ENCODE measurements at places on chromosomes 3 and 15.

DNA sequence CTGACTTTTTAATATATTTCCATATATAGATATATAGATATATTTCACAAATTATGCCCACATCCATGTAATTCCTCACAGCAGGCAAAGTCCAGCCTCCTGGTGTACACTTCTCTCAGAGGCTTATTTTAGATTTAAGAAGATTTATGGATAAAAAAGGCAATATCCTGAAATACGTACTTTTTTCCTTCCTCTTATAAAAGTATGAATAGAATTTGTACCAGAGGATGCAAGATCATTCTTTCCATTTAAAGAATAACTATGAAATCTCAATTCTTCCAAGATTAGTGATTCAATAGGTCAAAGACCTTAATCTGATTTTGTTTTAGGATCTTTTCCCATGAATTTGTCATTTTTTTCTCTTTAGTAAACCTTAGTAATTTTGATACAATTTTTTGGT lies 597.9 kb upstream of the TBL1XR1 start:
- no peak for DNase-seq

DNA sequence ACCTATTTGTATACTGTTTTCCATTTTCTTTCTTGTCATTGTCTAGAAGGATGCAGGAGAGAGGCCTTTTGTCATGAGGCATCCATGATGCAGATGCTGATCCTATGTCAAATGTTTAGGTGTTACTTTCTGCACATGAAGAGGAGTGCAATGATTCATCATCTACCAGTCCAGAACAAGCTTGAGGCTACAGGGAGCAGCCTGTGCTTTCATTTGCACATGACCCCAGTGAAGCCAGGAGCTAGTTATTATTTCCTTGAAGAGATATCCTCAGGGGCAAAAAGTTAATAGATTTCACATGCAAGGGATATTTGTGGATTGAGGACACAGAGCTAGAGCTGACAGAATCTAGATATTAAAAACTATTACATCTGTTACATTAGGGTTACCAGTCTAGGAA lies 204.4 kb upstream of the TGFBR2 start:
- no peak for DNase-seq

- no peak for DNase-seq
Measured at GRCh38 chr3:110506890-110507289, 564.7 kb upstream of the NECTIN3 start.

DNA sequence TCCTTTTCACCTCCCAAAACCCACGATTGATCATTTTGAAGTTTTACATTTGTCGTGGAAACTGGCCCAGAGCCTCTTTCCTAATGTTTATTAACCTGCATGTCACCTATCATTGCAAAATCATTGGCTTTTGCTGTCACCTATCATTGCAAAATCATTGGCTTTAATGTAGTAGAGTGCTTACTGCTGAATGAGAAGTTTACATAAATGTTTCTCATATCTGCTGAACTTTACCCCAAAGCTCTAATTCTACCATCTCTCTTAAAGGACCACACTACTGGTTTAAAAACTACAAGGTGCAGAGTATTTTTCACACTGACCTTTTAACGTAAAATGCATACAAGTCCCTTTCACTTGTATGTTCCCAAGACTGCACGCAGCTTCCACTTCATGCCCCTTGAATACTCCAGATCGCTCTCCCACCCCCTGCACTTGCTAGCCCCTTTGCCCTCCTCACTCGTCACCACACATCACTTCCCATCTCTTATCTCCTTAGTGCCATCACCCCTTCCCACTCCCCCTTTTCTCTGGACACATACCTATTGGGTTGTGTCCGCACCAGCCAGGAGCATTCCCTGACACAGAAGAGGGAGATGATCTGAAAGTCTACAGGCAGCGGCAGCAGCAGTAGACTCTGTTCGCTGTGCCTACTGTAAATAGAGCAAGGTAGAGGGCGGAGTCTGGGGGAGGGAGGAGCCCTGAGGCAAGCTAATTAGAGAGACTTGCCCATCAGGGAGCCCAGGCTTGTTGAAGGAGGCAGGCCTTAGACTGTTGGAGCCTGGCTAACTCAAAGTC lies 30.2 kb upstream of the ATOSA start:
- no peak for DNase-seq

DNA sequence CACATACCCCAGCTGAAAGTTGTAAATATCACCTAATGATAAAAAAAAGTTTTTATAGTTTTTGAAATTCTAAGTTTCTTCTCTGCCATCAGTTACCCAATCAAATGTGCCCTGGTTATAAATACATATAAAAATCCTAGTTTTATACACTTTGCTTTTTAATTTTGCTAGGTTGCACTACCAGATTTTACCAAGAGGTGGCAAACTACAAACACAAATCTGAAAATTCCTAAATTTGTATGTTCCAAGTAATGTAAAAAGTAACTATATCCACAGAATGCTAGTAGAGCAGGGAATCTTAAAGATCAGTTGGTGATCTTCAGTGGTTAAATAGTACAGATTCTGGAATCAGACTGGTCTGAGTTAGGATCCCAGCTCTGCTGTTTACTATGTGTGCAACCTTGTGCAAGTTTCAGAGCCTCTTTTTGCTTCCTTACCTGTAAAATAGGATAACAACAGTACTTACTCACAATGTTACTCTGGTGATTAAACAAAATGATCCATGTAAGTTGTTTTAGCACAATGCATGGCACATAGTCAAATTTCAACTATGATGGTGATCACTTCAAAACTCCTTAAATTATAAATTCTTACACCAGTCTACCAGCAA lies 11.0 kb downstream of the TRPM7 start:
- DNase-seq: no peak

GRCh38 chr15:100766243-100767000 lies 113.2 kb upstream of the ALDH1A3 start:
- no peak for DNase-seq

DNA sequence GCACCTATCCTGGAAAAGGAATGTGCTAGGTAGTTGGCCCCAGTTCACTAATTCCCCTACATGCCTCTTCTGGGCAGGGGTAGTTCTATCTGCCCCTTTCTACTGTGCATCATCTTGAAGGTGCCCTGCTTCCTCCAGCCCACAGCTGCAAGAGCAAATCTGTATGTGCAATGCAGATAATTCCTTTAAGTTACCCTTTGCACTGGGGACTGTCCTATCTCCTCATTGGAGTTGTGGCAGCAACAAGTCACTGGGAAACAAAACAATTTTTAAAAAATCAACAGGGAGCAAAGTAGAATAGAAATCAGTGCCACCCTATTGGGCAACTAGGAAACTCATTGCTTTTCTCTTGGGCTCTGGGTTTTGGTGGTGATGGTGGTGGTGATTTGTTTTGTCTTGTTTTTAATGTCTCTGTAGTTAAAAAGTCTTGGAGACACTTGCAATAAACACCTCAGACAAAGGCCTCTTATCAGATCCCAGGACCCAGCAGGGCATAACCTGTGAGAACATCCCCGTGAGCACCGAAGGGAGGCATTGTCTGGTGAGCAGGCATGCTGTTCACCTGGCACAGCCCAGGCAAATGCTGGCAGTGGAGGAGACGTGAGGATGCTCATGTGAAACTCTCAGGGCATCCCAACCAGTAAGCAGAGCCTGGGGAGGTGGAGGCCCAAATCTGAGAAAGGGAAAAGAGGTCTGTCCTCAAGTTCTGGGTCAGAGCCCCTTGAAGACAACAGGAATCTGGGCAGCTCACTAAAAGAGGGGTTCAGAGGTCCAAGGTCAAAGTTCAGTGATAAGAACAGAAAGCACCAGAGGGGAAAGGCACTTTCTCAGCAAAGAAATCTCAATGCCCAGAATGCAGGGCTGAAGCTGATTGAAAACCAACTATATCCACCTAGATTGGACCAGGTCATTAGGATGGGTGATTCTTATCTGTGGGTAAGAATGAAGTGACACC lies 27.9 kb downstream of the C2CD4B start:
- DNase-seq: no peak

DNA sequence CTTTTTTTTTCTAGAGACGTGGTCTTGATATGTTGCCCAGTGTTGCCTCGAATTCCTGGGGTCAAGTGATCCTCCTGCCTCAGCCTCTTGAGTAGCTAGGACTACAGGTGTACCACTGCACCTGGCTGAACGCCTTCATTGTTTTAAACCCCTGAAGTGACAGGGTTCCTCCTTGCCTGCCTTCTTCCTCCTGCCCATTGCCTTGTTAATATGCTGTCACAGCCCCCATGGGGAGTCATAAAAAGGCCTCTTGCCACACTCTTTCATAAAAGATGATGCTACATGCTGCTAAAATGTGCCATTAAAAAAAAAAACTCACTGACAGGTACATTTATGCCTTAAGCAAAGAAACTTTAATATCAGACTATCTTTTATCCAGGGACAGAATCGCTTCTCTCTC lies 116.8 kb upstream of the SKOR1 start:
- DNase-seq: no peak

- DNase-seq: no peak
Measured at GRCh38 chr15:25178835-25179672, 224.3 kb downstream of the SNRPN start.

- no peak for DNase-seq
Measured at GRCh38 chr3:194387276-194387675, 11.8 kb downstream of the GP5 start.

- no peak for DNase-seq
Measured at GRCh38 chr3:136835813-136836510, 17.0 kb downstream of the SLC35G2 start.

DNA sequence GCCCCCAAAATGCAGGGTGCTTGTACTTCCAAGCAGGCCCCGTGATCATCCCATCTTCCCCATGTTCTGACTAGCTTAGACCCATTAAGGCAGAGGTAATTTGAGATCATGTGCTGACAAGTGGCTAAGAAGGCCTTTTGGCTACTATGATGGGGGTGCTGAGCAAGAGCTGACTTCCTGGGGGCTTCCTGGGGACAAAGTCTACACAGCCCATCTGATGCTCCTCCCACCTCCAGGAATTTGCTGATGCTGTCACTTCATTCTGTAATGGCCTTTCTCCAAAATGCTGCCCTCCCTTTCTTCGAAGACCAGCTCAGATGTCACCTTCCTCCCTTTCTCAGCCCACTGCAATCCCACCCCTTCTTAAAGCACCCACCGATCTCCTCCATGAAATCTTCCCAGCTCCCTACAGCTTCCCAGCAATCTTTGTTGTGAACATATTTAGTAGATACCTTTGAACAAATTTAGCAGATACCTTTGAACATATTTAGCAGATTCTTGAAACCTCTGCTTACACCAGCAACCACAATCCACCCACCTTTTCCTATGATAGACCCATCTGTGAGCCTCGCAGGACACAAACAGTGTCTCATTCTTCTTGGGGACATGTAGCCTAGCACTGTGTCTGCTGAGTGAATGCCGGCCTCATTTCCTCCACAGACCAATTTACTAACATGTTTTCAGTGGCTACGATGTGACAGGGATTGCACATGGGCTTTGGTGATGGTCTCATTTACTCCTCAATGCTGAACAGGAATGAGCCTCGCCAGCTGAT lies 223.3 kb downstream of the EPHB1 start:
- no peak for DNase-seq

DNA sequence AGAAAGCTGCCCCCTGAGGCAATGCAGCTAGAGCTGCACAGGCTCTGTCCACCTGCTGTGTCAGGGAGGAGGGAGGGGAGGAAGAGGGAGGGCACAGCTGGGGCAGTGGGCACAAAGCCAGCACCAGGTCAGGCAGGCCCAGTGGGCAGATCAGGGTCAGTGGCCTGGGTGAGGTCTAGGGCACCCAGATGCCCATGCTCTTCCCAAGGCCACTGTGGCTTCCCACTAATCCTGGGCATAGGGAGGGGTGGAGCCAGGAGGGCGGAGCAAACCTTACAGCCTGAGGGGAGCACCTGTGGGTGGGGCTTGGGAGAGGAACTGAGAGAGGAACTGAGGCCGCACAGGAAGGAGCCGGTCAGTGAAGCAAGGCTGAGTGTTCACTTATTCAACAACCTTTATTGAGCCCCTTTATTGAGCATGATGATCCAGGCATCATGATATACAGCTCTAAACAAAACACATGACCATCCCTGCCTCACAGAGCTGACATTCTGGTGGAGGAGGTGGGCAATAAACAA lies 55.0 kb downstream of the RHCG start:
- DNase-seq: no peak

- no peak for DNase-seq
Measured at GRCh38 chr3:13647298-13648059, 98.6 kb downstream of the FBLN2 start.

DNA sequence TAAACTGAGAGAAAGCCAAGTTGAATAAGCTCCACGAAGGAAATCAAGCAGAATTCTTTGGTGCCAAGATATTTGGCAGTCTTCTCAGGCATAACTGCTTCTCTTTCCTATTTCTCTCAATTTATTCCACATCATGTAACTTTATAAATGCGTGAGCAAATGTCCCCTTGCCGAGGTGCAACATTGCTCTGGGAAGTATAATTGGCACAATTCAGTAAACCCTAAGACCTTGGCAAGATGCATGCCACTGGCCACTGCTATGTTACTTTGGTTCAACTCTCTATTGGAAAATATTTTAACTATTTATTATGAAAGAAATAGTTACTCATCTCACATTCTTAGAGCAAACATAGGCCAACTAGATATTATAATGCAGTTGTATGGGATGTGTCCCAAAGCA lies 170.2 kb downstream of the SUCNR1 start:
- no peak for DNase-seq

DNA sequence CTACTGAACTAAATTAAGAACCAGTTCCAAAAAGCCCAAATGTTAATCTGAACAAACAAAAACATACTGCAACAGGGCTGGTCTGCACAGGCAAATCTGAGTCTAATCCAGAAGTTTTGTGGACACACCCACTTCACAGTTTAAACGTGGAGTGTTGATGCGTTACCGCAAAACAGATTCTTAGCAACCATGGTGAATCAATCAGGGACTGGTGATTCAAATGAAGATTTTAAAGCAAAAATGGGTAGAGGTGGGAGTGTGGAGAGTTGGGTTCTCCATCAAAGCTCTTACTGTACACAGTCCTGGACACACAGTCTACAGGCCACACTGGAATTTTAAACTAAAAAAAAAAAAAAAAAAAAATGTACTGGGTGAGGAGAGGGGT lies 5.2 kb downstream of the ANXA2 start:
- no peak for DNase-seq

- DNase-seq: no peak
Measured at GRCh38 chr3:55089211-55089610, 161.4 kb upstream of the LRTM1 start.

DNA sequence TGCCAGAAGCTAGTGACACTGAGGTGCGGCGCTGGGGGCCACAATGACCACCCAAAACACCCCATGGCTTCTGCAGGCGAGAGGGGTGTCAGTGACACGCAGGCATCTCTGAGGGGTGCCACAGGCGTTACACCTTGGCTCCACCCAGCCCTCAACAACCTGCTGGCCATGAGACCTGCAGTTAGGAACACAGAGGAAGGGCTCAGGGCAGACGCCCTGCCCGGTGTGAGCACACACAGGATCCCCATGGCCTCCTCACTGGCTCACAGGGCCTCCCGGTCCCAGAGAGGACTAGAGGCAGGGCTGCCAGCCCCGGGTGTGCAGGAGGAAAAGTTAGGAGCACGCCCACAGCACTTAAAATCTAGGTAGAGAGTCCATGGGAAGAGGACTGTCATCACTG lies 35.1 kb downstream of the CYFIP1 start:
- DNase-seq: no peak

- no peak for DNase-seq
Measured at GRCh38 chr15:98150084-98150483, 189.6 kb downstream of the ARRDC4 start.

GRCh38 chr15:99522288-99522687 lies 43.5 kb upstream of the MEF2A start:
- no peak for DNase-seq

GRCh38 chr3:169663951-169664820 lies 674 bp upstream of the MECOM start:
- DNase-seq: no peak

- no peak for DNase-seq
Measured at GRCh38 chr3:46184469-46184868, 23.6 kb downstream of the CCR1 start.

- DNase-seq: no peak
Measured at GRCh38 chr3:101203411-101203810, 117.0 kb downstream of the IMPG2 start.
